ENCODE measurements at places on chromosomes 3 and 15. TPM values are rescaled to one million over a fixed set of nuclear protein-coding genes. Genes with fewer than 3 reads are reported as not detected.
A peak's percentile ranks its signal among the peaks of the same experiment; 100 is the strongest.

DNA sequence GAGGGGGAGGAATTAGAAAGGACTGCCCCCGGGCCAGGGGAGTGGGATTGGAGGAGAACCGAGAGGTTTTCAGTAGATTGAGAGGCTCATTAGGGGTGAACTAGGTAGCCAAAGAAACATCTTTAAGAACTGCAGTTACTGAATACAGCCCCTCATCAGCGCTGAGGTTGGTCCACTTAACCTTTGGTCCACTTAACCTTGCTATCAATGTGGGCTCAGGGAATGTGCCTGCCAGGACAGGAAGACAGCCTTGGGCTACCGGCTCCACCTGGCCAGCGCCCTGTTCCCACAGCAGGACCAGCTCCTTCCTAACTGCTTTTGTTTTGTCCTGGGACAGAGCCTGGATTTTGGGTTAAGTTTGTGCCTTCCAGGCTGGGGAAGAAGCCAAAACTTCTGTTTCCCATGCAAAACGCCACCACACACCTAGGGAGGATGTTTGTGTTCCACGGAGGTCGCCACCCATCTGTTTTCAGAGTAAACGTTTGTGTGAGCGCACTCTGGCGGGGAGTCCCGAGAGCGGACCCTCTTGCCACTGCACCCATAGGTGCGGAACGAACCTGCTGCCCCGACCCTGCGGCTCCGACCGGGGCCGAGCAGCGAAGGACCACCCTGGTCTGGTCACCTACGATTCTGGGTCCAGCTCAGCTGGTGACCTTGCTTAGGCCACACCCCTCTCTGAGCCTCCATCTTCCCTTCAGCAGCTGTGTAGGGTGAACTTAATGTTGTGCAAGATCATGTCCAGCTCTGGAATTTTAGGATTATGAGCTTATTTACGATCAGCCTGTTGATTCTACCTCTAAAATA, 107.4 kb downstream of the VGLL4 start:
- no peaks in the 10 kb centered on the region for H3K36me3 ChIP-seq
- H3K27me3 ChIP-seq = no peaks in the 10 kb centered on the region
- H3K4me1 ChIP-seq = peaks cover 9% of the 10 kb centered on the region
- DNase-seq = no peak
- no peak overlapping the region for H3K4me3 ChIP-seq

- peaks cover 8% of the 10 kb centered on the region for H3K4me1 ChIP-seq
- no peaks in the 10 kb centered on the region for H3K27me3 ChIP-seq
- no peak for DNase-seq
- no peak overlapping the region for H3K4me3 ChIP-seq
- H3K27ac ChIP-seq = no peak overlapping the region
These were observed 2.8 kb upstream of the RPL24 start for GRCh38 chr3:101689286-101689685.

Gene TGM5
- 0.23 TPM for polyA plus RNA-seq

DNA sequence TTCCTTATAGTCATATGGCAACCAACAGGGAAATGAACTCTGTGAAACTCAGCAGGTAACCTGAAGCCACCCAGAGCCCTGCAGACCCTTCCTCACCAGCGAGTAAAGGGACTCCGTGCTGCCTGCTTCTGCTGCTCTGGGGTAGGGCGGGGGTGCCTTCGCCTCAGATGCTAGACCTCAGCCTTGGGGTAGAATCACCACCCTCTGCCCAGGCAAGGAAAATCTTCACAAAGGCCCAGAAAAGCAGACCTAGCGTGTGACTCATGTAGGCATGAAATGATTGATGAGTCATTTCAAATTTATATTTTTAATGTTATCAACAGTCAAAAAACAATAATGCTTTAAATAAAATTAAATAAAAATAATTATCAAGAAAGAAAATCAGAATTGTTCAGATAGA, 6.6 kb downstream of the STIMATE start:
- H3K4me3 ChIP-seq = no peak overlapping the region
- H3K27me3 ChIP-seq = no peaks in the 10 kb centered on the region
- no peak for DNase-seq
- H3K4me1 ChIP-seq = peaks cover 16% of the 10 kb centered on the region

Gene CFAP100
- not detected for polyA plus RNA-seq

DNA sequence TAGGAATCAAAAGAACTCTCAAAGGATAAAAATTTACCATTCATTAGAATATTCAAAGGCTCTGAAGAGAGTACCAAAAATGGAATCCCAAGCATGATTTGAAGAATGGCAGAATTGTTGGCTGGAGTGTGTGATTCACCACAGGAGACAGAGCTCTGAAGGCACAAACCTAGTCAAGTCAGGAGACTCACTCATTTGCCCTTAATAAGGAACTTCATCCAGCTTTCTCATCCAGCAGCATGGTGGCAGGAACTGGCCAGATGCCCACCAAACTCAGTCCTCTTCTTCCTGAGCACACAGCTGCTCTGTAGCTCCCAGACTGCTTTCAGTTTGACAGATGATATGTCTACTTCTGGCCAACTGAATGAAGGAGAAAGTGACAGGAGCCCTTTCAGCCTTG, 16.5 kb upstream of the HEG1 start:
- H3K27ac ChIP-seq = no peak overlapping the region
- H3K27me3 ChIP-seq = no peaks in the 10 kb centered on the region
- no peaks in the 10 kb centered on the region for H3K36me3 ChIP-seq
- peaks cover 1% of the 10 kb centered on the region for H3K4me1 ChIP-seq

DNA sequence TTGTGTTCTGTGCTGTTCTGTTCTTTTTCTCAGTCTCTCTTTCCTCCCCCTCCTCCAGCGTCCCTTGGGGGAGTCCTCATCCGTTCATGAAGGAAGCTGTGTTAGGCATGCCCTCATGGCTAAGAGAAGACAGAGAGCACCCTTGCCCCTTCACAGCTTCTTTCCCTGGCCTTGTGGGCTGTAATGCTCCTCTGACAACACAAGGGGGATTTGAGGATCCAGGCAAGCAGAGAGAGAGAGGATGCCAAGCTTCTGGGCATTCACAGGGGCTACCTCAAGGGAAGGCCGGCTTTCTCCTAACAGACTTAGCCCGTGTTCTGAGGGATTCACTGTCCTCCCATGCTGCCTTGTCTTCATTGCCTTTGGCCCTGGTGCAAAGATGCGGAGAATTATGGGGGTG, 389.5 kb downstream of the LRTM1 start:
- no peak overlapping the region for H3K27ac ChIP-seq
- no peaks in the 10 kb centered on the region for H3K27me3 ChIP-seq

- no peak overlapping the region for H3K27ac ChIP-seq
- H3K36me3 ChIP-seq = no peaks in the 10 kb centered on the region
- DNase-seq = no peak
- no peaks in the 10 kb centered on the region for H3K27me3 ChIP-seq
- H3K4me1 ChIP-seq = no peaks in the 10 kb centered on the region
These were observed 428.5 kb upstream of the FRG2C start for GRCh38 chr3:75235631-75236030.

- DNase-seq = peak; percentile 41
- no peaks in the 10 kb centered on the region for H3K27me3 ChIP-seq
- H3K36me3 ChIP-seq = peaks cover 10% of the 10 kb centered on the region
These were observed 29.9 kb downstream of the MBNL1 start for GRCh38 chr3:152298393-152299248.

DNA sequence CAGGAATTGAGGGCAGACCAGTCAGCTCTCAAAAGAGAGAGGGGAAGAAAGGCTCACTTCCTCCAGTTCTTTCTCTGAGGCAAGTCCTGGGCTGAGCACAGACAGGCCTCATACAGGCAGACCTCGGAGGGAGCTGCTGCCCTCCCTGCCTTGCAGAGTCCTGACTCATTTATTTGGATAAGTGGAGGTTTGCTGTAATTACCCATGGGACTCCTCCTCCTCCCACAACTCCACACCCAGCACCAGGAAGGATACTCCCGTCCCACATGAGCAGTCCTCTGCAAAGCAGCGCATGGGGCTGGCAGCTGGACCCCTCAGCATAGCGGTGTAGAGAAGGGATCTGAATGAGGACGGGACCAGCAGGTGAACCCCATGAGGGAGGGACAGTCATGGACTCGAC, 13.4 kb upstream of the SCN10A start:
- H3K36me3 ChIP-seq = no peaks in the 10 kb centered on the region
- H3K4me3 ChIP-seq = no peak overlapping the region
- H3K4me1 ChIP-seq = no peaks in the 10 kb centered on the region

DNA sequence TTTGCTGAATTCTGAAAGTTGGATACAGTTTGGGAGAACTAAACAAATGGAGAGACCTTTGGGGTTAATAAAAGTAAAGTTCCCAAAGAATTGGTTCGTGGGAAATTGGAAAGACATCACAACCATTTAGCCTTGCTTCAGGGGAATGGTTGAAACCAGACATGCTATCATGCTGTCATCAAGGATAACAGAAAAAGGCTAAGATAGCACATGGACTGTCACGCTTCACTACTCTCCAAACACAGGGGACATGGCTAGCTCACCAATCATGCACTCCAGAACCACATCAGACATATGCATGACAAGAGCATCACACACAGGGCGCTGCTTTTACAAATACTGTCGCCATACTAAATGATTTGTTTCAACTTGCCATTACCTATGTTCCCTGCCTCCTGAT, 671.7 kb upstream of the ROBO1 start:
- H3K27ac ChIP-seq = no peak overlapping the region
- H3K4me1 ChIP-seq = no peaks in the 10 kb centered on the region
- H3K27me3 ChIP-seq = no peaks in the 10 kb centered on the region
- no peaks in the 10 kb centered on the region for H3K36me3 ChIP-seq
- H3K4me3 ChIP-seq = no peak overlapping the region

- H3K36me3 ChIP-seq = no peaks in the 10 kb centered on the region
- H3K4me3 ChIP-seq = no peak overlapping the region
- H3K27me3 ChIP-seq = no peaks in the 10 kb centered on the region
- H3K4me1 ChIP-seq = no peaks in the 10 kb centered on the region
- no peak for DNase-seq
These were observed 16.4 kb upstream of the SLC35G2 start for GRCh38 chr3:136802481-136802996.

Gene EIF3J
- 64.4 TPM for polyA plus RNA-seq

DNA sequence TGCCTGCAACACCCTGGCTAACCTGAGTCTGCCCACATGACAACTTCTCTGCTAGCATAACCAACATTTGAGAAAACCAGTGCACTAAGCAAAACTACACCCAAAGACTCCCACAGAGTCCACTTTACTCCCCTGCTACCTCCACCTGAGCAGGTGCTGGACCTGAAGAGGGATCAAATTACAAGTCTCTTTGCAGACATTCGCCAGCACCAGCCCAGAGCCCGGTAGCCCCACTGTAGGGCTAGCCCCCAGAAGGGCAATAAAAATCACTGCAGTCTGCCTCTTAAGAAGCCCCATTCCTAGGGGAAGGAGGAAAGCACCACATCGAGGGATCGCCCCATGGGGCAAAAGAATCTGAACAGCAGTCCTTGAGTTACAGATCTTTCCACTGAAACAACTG, 472.2 kb downstream of the GRM7 start:
- H3K27ac ChIP-seq = no peak overlapping the region
- no peaks in the 10 kb centered on the region for H3K27me3 ChIP-seq
- DNase-seq = no peak
- H3K4me1 ChIP-seq = no peaks in the 10 kb centered on the region
- no peak overlapping the region for H3K4me3 ChIP-seq
- H3K36me3 ChIP-seq = no peaks in the 10 kb centered on the region

DNA sequence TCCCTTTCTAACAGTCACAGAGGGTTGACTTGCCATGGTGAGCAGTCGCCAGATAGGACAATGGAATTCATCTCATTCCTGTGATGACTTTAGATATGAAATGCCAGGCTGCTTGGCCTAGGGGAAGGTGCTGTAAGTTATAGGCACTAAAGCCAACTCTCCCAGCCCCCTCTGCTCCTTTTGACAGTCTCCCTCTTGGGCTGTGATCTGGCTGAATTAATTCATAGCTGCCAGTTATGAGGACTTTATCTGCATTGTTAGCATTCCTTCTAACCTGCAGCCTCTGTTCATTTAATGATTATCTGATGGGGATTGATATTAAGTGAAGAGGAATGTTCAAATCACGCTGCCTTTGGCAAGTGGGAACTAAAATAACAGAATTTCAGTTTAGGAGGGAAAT, 427.1 kb upstream of the RASGRP1 start:
- H3K36me3 ChIP-seq = no peaks in the 10 kb centered on the region
- DNase-seq = no peak
- H3K27ac ChIP-seq = no peak overlapping the region
- no peak overlapping the region for H3K4me3 ChIP-seq
- H3K4me1 ChIP-seq = peaks cover 17% of the 10 kb centered on the region
- H3K27me3 ChIP-seq = no peaks in the 10 kb centered on the region

DNA sequence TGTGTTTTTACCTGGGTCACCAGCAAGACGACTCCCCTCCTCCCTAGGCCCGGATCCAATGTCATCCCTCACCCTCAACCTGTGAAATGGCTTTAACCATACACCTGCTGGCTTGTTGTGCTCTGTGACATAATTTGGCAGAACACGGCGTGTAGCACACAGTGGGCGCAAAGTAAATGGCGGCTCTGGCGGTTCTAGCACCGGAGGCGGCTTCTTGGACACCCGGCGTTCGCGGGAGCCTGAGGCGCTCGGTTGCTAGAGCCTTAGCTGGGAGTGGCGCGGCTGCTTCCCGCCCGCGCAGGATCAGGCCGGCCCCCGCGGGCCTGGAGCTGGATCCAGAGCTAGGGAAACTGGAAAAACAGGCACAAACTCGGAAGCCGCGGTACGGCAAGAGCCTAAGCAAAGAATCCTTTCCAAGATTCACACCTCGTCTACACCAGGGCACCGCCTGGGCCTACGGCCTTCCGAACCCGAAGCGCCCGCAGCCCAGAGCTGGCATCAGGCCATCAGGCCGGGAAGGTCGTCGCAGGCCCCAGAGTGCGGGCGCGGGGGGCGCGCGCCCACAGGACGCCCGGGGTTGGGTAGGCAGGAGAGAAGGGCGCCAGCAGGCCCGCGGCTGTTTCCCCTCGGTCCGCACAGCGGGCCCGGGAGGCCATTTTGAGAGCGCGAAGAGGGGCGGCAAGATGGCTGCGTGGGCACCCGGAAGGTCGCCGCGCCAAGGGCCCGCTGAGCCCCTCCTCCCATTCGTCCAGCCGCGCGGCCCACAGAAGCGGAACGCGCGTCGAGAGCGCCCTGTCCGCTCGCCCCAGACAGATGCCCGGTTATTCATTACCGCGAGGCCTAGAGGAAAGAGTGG, 43.9 kb upstream of the POLG start:
- DNase-seq = no peak
- peaks cover 26% of the 10 kb centered on the region for H3K4me1 ChIP-seq
- H3K27ac ChIP-seq = no peak overlapping the region
- no peaks in the 10 kb centered on the region for H3K36me3 ChIP-seq
- no peak overlapping the region for H3K4me3 ChIP-seq
- peaks cover 72% of the 10 kb centered on the region for H3K27me3 ChIP-seq

- H3K4me3 ChIP-seq = no peak overlapping the region
- no peaks in the 10 kb centered on the region for H3K27me3 ChIP-seq
- H3K4me1 ChIP-seq = no peaks in the 10 kb centered on the region
These were observed 116.2 kb upstream of the KCNMB2 start for GRCh38 chr3:178420033-178420432.
